ENCODE measurements at places on chromosomes 5 and 9.
A peak's percentile ranks its signal among the peaks of the same experiment; 100 is the strongest.

GRCh38 chr9:37390759-37391158 lies 31.7 kb upstream of the GRHPR start:
- peak; percentile 44 for DNase-seq

DNA sequence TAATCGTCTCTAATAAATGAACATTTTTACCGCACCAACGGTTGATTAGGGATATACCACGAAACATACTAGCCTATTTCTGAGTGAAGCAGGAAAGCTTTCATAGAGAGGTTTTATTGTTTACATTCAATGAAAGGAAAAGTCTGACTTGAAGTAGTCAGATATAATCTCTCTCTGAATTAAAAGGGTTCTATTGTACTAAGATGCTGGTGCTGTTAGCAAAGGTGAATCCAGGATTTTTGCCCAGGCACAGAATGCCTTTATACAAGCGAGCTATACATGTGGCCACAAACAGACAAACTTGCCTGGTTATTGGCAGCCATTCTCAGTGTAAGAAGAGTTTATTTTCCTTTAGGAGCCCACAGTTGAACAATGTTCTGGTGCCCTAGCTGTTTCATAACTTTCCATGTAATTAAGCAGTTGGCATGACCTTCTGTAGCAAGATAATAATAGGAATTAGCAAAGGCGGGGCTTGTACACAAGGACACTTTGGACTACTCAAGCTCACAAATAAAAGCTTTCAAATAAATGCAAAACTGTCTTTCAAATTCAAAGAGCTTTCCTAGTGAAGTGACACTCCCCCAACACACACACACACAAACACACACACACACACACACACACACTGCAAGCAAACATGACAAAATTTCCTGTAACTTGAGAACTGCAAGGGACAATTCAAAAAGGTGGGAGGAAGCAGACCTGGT lies 198.7 kb upstream of the MAP3K1 start:
- no peak for DNase-seq

DNA sequence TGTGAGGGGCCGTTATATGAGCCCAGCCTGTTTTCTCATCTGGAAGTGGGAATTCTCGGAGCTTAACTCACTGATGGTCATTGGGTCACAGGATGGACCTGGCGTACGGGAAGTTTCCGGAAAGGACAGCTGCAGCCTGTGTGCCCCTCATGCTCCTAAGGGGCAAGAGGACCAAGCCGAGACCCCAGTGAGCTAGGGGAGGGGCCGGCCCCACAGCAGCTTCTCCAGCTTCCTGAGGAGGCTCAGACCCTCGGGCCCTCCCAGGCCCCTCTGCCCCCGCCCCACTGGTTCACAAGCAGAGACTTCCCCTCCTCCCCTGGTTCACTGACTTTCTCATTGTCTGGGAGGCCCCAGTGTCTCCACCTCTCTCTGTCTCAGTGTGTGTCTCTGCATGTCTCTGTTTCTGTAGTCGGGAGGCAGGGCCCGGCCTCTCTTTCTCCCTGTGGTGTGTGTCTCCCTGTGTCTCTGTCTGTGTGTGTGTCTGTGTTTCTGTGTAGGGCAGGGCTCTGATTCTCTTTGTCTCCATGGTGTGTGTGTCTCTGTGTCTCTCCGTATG lies 32.3 kb upstream of the FIBCD1 start:
- no peak for DNase-seq

DNA sequence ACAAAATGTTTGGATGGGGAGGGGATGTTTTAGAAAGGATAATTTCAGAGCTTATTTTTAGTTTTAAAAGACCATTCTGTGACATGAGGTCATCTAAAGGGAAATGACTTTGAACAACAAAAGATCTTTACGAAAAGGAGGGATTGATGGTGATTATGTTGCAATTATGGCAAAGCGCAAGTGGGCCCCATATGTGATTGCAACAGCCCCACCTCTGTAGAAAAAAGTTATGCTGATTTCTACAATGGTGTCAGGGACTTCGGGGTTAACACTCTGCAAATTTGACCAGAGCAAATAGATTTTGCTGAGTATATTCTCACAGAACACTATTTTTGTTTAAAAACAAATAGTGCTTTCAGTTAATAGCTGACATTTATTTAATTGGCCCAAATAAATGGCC lies 312.8 kb downstream of the NSG2 start:
- DNase-seq = no peak

- DNase-seq = no peak
Observed at GRCh38 chr5:136907371-136907770, 542.0 kb upstream of the TRPC7 start.

- no peak for DNase-seq
Observed at GRCh38 chr9:20980832-20981455, 50.5 kb downstream of the HACD4 start.

DNA sequence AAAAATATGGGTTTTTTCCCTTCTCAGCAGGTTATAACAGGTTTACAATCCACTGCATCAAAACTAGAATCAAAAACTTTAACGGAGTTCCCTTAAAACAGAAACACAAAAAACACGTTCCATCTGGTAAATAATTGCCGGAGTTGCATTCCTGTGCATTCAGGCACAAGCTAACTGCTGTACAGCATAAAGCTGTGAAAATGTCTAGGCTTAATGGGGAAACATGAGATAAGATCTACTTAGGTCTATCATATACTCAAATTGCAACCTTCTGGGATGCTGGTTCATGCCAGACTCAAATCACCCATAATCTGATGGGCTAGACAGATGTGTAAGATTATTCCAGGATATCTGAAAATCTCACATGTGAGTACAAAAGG lies 265.3 kb downstream of the DOCK8 start:
- DNase-seq = no peak

GRCh38 chr5:119395080-119395836 lies 39.4 kb downstream of the TNFAIP8 start:
- no peak for DNase-seq

DNA sequence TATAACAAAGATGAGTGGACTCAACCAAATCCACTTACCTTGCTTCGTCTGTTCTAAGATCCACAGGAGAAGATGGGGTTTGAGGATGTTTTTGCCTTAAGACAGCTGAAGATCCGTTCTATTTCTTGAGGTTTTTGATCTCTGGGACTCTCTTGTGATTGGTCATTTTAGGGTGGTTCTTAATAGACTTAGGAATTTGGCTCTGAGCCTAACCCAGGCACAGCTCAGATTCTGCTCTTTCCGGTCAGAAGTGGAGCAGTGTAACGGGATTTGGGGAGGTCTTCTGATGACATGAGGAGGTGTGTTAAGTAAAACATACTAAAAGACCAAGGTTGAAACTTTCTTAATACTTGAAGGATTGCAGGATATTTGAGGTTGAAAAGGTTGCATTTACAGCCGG lies 166.9 kb downstream of the DMRT2 start:
- DNase-seq = no peak

DNA sequence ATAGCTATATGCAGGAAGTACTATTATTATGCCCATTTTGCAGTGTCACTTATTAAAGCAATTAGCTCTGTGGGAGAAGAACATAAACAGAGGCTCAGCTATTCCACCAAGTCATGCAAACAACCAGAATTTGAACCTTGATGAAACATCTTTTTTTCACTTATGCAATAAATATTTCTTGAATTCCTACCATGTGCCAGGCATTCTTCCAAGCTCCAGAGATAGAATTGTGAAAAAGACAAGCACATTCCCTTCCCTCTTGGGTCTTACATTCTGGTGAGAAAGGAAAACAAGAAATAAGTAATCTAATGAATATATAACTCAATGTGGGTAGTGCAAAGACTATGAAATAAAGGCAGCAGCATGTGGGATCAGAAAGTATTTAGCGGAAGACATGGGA lies 32.1 kb upstream of the ADRB2 start:
- no peak for DNase-seq

- no peak for DNase-seq
Observed at GRCh38 chr9:114396558-114397218, 8.9 kb upstream of the AKNA start.

GRCh38 chr5:107615299-107615817 lies 55.4 kb downstream of the EFNA5 start:
- DNase-seq = no peak

- no peak for DNase-seq
Observed at GRCh38 chr9:110952540-110952859, 85.8 kb downstream of the LPAR1 start.

- no peak for DNase-seq
Observed at GRCh38 chr5:128913551-128913950, 51.7 kb upstream of the SLC27A6 start.

DNA sequence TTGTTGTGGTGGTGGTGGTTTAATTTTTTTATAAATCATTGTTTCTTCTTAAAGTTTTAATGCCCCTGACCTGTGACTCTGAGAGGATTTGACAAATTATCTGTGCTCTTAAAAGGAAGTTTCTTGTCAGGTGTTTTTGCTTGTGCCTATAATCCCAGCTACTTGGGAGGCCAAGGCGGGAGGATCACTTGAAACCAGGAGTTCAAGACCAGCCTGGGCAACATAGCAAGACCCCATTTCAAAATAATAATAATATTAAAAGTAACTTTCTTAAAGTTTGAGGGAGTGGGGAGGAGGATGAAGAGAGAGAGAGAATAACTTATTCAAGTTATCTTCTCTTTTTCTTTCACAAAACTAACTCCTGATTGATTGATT lies 12.2 kb upstream of the ERMP1 start:
- no peak for DNase-seq

- DNase-seq = no peak
Observed at GRCh38 chr5:108379722-108380530, 2.0 kb downstream of the FBXL17 start.

- no peak for DNase-seq
Observed at GRCh38 chr5:20020247-20020646, 32.2 kb upstream of the CDH18 start.

DNA sequence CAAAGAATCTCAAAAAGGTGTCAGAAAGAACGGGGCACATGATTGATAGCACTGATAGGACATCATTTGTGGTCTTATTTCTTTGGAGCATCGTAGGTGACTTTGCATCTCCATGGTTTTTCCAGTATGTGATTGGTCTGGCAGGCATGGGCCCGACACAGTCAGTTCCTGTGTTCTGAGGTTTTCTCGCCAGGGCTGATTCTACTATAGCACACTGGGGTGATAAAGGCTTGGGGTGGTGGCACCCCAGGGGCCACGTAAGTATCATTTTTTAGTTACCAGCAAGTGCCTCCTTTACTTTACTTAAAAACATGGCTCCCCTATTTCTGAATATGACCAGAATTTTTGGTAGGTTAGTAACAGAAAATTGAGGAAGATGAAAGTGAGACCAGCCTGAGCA lies 202.7 kb downstream of the RFK start:
- DNase-seq = no peak

DNA sequence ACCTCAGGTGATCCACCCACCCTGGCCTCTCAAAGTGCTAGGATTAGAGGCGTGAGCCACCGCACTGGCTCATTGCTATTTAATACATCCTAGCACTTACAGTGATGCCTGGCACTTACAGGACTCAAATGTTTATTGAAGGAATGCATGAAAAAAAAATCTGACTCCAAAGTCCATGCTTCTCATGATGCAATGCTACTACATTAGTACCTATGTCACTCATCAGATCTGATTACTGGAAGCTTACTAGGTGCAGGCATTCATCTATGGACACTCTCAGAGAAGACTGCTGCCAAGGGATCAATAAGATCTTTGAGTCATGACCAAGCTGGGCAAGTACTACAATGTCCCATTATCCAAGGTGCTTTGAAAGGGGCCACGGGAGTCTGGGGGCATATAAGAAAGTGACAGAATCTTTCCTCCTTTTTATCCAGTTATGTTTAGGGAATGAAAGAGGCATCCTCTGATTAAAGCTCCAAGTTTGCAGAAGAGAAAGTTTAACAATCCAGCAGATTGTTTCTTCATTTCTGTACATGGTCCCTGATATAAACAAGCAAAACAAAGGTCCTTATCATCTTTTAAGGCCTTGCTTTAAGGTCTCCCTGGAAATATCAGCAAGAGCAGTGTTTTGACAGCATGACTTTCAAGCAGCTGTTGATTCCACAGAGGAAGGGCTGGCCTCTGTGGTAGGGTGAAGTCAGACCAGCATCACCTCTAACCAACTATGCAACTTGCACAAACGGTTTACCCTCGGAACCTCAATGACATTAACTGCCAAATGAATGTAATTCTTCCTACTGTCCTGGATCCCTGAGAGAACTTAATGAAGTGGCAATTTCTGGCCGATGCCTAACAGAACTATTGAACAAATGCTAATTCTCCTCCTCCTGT lies 35.9 kb downstream of the ARPC5L start:
- no peak for DNase-seq

DNA sequence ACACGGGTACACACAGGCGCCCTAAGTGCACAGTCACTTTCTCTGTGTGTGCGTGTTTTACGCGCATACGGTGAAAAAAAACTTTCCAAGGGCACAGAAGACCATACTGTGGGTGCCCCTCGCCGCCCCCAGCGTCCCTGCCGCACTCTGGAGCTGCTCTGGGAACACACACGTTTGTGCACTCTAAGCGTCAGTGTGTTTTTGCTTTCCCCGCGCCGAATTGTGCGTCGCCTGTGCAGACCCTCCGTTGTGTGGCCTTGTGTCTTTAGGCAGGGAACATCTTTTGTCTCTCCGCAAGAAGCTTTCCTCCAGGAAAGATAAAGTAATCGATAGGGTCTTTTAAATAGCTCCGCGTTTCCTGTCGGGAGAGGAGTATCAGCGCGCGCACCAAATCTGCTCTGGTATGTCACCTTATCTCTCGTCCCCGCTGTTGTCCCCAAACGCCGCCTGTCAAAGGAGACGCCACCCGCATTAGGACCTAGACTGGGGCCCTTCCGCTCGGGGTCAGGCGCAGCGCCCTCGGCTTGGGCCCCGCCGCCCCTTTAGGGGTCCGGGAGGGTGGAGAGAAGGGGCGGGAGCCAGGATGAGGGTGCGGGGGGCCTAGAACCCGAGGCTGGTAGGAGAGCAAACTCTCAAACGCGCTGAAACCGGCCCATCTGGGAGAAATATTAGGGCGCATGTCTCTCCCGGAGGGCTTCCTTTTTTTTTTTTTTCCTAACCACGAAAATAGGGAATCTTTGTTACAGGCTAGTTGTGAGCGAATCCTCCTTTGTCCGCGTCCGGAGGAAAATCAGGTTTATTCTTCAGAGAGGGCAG lies 10.5 kb upstream of the NKX2-5 start:
- no peak for DNase-seq

- peak; percentile 93 for DNase-seq
Observed at GRCh38 chr9:112333639-112334431, 416 bp upstream of the PTBP3 start.
